ENCODE measurements at places on chromosomes 1 and 21.

DNA sequence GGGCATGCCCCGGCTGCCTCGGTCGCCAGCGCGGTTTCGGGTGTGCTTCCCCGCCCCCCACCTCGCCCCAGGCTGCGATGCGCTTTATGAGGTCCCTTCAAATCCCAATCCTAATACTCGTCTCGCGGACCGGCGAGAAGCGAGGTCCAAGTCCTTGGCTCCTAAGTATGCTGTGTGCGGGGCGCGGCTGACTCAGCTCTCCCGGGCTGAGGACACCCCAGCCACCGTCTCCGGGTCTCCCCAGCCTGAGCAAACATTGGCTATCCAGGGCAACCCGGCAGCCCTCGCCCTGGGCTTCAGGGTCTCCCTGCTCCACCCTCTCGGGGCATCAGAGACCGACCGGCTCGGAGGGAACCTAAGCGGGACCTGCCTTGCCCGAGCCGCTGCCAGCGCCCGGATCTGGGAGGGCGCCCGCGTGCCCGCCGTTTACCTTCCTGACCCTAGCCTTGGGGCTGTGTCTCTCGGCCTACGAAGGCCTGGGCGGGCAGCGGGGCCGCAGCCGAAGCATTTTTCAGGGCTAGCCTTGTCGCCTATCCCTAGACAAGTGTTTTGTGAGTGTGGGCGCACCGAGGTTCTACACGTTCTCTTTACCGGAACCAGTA lies 1.2 kb downstream of the ITPKB start:
- H3K27ac ChIP-seq = no peak overlapping the region
- no peaks in the 10 kb centered on the region for H3K4me1 ChIP-seq
- peaks cover 19% of the 10 kb centered on the region for H3K36me3 ChIP-seq

DNA sequence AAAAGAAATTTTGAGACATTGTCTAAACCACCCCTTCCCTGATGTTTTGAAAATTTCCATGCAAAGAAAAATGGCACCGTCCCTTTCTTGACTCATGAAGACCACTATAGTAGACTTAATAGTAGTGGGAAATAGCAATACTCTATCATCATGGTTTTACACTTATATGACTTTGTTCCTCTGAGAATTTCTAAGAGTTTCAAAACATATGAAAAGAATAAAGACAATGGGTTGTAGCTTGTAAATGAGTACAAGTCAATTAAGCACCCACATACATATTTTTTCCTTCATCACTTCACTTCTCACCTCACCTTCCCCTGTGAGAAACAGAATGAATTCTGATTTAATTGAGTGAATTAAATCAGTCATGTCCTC lies 151.7 kb downstream of the LYPLAL1 start:
- no peak overlapping the region for H3K4me3 ChIP-seq
- H3K4me1 ChIP-seq = no peaks in the 10 kb centered on the region
- no peaks in the 10 kb centered on the region for H3K27me3 ChIP-seq
- DNase-seq = no peak
- no peak overlapping the region for H3K27ac ChIP-seq

GRCh38 chr21:41304068-41304720 lies 12.4 kb upstream of the FAM3B start:
- peak overlapping the region; percentile 48 for H3K4me3 ChIP-seq
- H3K36me3 ChIP-seq = no peaks in the 10 kb centered on the region
- no peaks in the 10 kb centered on the region for H3K27me3 ChIP-seq
- H3K27ac ChIP-seq = no peak overlapping the region
- no peak for DNase-seq
- H3K4me1 ChIP-seq = no peaks in the 10 kb centered on the region

GRCh38 chr1:219247441-219247840 lies 73.8 kb downstream of the LYPLAL1 start:
- DNase-seq = no peak
- H3K4me1 ChIP-seq = no peaks in the 10 kb centered on the region
- no peaks in the 10 kb centered on the region for H3K27me3 ChIP-seq
- H3K27ac ChIP-seq = no peak overlapping the region
- H3K36me3 ChIP-seq = peaks cover 2% of the 10 kb centered on the region

GRCh38 chr1:193157360-193157759 lies 29.1 kb downstream of the B3GALT2 start:
- no peak overlapping the region for H3K27ac ChIP-seq
- DNase-seq = no peak
- H3K36me3 ChIP-seq = peaks cover 2% of the 10 kb centered on the region
- H3K27me3 ChIP-seq = no peaks in the 10 kb centered on the region
- no peaks in the 10 kb centered on the region for H3K4me1 ChIP-seq
- no peak overlapping the region for H3K4me3 ChIP-seq

- peaks cover 11% of the 10 kb centered on the region for H3K4me1 ChIP-seq
- no peaks in the 10 kb centered on the region for H3K27me3 ChIP-seq
- DNase-seq = no peak
- no peak overlapping the region for H3K4me3 ChIP-seq
These were observed 62.2 kb upstream of the ATP5PO start for GRCh38 chr21:33977721-33978369.

GRCh38 chr1:227314014-227314848 lies 4.1 kb downstream of the CDC42BPA start:
- DNase-seq = no peak
- H3K27me3 ChIP-seq = no peaks in the 10 kb centered on the region
- H3K27ac ChIP-seq = no peak overlapping the region
- no peaks in the 10 kb centered on the region for H3K36me3 ChIP-seq

GRCh38 chr1:216902669-216903381 lies 179.6 kb upstream of the ESRRG start:
- no peaks in the 10 kb centered on the region for H3K27me3 ChIP-seq
- H3K4me1 ChIP-seq = no peaks in the 10 kb centered on the region
- no peaks in the 10 kb centered on the region for H3K36me3 ChIP-seq
- DNase-seq = no peak

DNA sequence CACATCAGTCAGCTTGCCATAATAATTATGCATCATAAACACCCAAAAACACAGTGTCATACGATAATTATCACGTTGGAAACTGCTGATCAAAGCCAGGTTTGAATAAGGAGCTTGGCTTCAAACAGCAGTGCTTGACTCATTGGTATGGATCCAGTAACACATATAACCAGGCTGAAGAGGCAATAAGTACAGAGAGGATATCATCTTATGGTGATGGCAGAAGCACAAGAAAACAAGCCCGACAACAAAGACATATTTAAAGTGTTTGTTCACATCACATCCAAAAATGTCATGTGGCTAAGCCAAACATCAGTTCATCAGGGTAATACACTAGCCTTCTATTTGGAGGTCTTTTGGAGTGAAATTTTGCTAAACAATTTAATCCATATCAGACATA lies 389.7 kb downstream of the NCAM2 start:
- H3K36me3 ChIP-seq = no peaks in the 10 kb centered on the region
- no peak for DNase-seq
- H3K27ac ChIP-seq = no peak overlapping the region

- H3K27me3 ChIP-seq = no peaks in the 10 kb centered on the region
- H3K27ac ChIP-seq = no peak overlapping the region
- H3K4me3 ChIP-seq = no peak overlapping the region
- peaks cover 16% of the 10 kb centered on the region for H3K4me1 ChIP-seq
These were observed 13.6 kb downstream of the RHBG start for GRCh38 chr1:156382561-156382960.

- H3K36me3 ChIP-seq = no peaks in the 10 kb centered on the region
- H3K4me1 ChIP-seq = peaks cover 2% of the 10 kb centered on the region
- H3K27ac ChIP-seq = no peak overlapping the region
- H3K27me3 ChIP-seq = no peaks in the 10 kb centered on the region
These were observed 213.4 kb downstream of the ST6GALNAC3 start for GRCh38 chr1:76287917-76288316.

- peaks cover 52% of the 10 kb centered on the region for H3K36me3 ChIP-seq
- H3K4me1 ChIP-seq = peaks cover 21% of the 10 kb centered on the region
- H3K27ac ChIP-seq = no peak overlapping the region
- H3K27me3 ChIP-seq = no peaks in the 10 kb centered on the region
- no peak overlapping the region for H3K4me3 ChIP-seq
These were observed 14.1 kb upstream of the A3GALT2 start for GRCh38 chr1:33335020-33335419.

DNA sequence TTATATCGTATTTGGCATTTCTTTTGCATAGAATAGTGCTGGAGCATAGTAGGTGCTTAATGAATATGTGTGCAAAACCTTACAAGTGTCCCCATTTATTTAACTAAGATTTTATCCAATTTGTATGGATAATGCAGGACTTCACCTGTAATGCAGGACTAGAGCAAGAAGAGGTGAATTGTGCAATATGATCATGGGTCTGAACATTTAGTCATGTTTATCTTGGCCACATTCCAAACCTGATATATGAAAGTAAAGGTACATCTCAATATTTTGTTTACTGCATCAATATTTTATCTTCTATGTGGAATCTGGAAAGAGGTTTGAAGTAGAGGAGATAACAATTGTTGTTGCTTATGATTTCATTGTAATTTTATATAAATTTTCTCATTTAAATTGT lies 1626.7 kb upstream of the B3GALT2 start:
- H3K27ac ChIP-seq = no peak overlapping the region
- no peak for DNase-seq
- no peaks in the 10 kb centered on the region for H3K4me1 ChIP-seq
- H3K4me3 ChIP-seq = no peak overlapping the region

GRCh38 chr1:238621405-238621804 lies 730.7 kb upstream of the ZP4 start:
- no peak overlapping the region for H3K27ac ChIP-seq
- no peaks in the 10 kb centered on the region for H3K36me3 ChIP-seq
- no peaks in the 10 kb centered on the region for H3K27me3 ChIP-seq
- H3K4me1 ChIP-seq = no peaks in the 10 kb centered on the region
- no peak for DNase-seq
- H3K4me3 ChIP-seq = no peak overlapping the region

DNA sequence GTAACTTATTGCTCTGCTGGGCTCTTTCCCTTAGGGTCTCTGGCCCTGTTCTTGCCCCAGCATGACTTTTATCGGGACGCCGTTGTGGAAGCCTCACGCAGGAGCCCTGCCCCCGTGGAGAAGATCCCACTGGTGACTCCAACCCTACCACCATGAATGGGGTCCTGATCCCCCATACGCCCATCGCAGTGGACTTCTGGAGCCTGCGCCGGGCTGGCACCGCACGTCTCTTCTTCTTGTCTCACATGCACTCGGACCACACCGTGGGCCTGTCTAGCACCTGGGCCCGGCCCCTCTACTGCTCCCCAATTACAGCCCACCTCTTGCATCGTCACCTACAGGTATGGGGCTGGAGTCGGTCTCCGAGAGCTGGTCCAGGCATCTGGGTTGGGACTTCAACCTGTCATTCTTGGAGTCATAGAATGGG lies 322 bp downstream of the DCLRE1B start:
- peaks cover 2% of the 10 kb centered on the region for H3K4me1 ChIP-seq
- H3K36me3 ChIP-seq = peaks cover 14% of the 10 kb centered on the region
- peak; percentile 7 for DNase-seq
- peak overlapping the region; percentile 88 for H3K4me3 ChIP-seq

GRCh38 chr21:33993286-33994231 lies 78.0 kb upstream of the ATP5PO start:
- H3K27ac ChIP-seq = no peak overlapping the region
- DNase-seq = no peak
- H3K4me3 ChIP-seq = no peak overlapping the region
- no peaks in the 10 kb centered on the region for H3K4me1 ChIP-seq

DNA sequence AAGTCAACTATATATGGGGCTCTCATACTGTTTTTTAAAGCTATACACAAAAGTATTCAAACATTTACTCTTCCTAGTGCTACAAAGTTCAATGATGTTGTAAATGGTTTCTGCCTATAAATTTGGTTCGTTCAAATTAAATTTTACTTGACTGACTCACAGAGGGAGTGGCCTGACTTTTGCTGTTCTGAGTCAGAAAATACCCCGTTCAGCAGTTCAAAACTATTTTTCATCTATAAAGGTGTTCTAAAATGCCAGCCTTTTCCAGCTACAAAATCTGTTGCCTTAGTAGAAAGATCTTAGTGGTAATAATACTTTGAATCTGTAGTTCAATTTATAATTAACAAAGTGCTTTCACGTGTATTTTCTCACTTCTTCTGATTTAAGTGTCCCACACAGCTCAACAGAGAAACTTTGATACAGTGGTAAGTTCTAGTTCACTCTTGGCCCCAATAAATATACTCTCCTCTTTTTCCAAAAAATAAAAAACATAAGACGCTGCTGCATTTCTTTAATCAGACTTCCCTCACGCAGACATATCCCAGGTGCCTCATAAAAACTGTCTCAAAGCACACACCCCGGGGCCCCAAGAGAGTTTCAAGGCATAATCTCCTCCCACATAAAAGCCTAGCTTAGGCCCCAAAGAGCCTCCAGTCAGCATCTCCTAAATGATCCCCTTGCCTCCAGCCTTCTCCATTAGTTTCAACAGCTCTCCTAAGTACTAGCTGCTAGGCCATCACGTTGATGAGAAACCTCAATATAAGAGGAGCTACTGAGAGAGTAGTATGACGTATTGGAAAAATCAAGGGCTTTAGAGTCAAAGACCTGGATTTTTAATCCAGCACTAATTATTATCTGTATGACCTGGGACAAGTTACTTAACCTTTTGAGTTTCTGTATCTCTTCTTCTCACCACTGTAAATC lies 3.2 kb downstream of the PTP4A2 start:
- no peak overlapping the region for H3K27ac ChIP-seq
- H3K4me1 ChIP-seq = peaks cover 16% of the 10 kb centered on the region
- H3K27me3 ChIP-seq = no peaks in the 10 kb centered on the region
- no peak overlapping the region for H3K4me3 ChIP-seq

DNA sequence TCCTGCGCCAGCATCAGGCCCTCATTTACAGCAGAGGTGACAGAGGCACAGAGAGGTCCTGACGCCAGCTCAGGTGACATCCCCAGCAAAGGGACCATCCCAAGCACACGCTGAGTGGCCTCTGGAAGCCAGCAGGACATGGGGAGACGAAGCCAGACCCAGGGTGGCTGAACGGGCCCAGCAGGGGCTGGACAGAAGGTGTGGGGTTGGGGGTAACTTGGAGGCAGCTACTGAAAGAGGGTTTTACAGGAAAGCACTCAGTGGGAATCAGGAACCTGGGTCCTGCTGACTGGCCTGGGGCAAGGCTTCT lies 1.6 kb upstream of the ARHGEF16 start:
- H3K4me1 ChIP-seq = peaks cover 8% of the 10 kb centered on the region
- no peaks in the 10 kb centered on the region for H3K36me3 ChIP-seq
- no peaks in the 10 kb centered on the region for H3K27me3 ChIP-seq

DNA sequence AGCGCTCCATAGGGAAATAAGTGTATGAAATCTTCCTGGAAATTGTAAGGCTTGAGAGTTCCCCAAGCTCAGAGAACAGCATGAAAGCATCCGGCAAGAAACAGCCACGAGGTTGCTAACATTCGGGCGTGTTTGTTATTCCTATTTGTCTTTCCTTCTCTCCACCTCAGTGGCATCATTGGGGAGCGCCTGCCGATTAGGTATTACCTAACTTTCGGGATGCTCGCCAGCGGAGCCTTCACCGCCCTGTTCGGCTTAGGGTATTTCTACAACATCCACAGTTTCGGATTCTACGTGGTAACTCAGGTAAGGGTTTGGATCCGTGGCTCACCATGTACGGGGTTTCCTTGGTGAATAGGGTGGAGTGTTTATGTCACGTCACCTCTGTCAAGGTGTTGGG lies 25.7 kb downstream of the SLC37A1 start:
- peaks cover 49% of the 10 kb centered on the region for H3K36me3 ChIP-seq
- H3K27ac ChIP-seq = no peak overlapping the region
- H3K4me3 ChIP-seq = no peak overlapping the region

GRCh38 chr1:32364836-32365235 lies 2.5 kb downstream of the TSSK3 start:
- no peak overlapping the region for H3K4me3 ChIP-seq
- DNase-seq = no peak
- H3K27me3 ChIP-seq = no peaks in the 10 kb centered on the region
- peaks cover 46% of the 10 kb centered on the region for H3K36me3 ChIP-seq
- no peak overlapping the region for H3K27ac ChIP-seq
